ENCODE measurements at places on chromosomes 6 and 20. TPM values are rescaled to one million over a fixed set of nuclear protein-coding genes. Genes with fewer than 3 reads are reported as not detected.

Gene HMGN3
- 121 TPM for polyA plus RNA-seq

Gene GRIK2
- 103 TPM for polyA plus RNA-seq

Gene BANF2
- not detected for polyA plus RNA-seq

Gene PROKR2
- polyA plus RNA-seq, result not detected

Gene HLA-A
- 58.7 TPM for polyA plus RNA-seq

Gene HDGFL1
- not detected for polyA plus RNA-seq

Gene MPC1
- 88.8 TPM for polyA plus RNA-seq

All from neural cell (in vitro differentiated cells).